Psoas muscle (tissue), 8 donors: ENCODE measurements at places on chromosomes 7 and 10. TPM values are rescaled to one million over a fixed set of nuclear protein-coding genes. Genes with fewer than 3 reads are reported as not detected.

ZNF37A gene
- 1.7 TPM for polyA plus RNA-seq

TEX36 gene
- not detected for polyA plus RNA-seq

AKR1C8 gene
- polyA plus RNA-seq, result not detected

MIOS gene
- 76.3 TPM for polyA plus RNA-seq

IGF2BP3 gene
- polyA plus RNA-seq, result 0.03 TPM

HABP2 gene
- 0.03 TPM for polyA plus RNA-seq

SLC16A12 gene
- polyA plus RNA-seq, result 1.1 TPM

FAM131B gene
- 0.21 TPM for polyA plus RNA-seq
